ENCODE measurements at places on chromosomes 16 and 17.

GRCh38 chr17:45114117-45114932, 18.0 kb downstream of the PLCD3 start:
- DNase-seq: no peak

DNA sequence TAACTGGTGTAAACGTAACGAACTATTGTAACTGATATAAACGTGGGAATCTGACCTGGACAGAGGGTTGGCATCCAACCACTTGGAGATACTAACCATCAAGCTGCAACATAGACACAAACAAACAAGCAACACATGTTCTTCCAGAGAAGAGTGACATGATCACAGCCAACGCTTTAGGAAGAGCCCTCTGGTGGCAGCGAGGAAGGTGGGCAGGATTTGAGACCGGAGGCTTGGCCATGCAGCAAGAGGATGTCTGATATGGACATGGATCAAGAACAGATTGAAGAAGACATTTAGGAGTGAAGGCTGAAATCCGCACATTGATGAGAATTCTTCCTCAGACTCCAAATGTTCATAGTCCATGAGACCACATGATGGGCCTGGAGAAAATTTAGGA, 40.3 kb upstream of the TNRC6A start:
- peak; percentile 38 for DNase-seq

DNA sequence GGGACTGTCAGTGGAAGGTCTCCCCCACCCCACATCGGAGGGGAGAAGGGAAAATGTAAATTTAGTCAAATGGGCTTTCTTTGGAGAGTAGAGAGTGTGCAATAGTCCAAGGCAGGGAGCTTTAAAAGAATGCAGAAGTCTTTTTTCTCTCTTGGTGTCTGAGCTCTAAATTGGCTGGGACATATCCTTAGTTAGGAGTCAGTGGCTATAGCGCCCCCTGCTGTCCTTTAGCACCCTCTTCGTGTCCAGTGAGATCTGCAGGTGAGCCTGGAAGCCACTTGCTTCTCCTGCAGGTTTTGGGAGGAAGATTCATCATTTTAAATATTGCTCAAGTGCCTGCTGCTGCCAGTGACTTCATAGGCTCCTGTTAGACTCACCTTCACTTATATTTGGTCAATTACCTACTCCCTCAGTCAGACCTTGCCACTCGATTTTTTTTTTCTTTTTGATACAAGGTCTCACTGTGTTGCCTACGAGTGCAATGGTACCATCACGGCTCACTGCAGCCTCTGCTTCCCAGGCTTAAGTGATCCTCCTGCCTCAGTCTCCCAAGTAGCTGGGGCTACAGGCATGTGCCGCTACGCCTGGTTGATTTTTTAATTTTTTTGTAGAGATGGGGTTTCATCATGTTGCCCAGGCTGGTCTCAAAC, 174.8 kb downstream of the PRKCB start:
- peak; percentile 81 for DNase-seq

DNA sequence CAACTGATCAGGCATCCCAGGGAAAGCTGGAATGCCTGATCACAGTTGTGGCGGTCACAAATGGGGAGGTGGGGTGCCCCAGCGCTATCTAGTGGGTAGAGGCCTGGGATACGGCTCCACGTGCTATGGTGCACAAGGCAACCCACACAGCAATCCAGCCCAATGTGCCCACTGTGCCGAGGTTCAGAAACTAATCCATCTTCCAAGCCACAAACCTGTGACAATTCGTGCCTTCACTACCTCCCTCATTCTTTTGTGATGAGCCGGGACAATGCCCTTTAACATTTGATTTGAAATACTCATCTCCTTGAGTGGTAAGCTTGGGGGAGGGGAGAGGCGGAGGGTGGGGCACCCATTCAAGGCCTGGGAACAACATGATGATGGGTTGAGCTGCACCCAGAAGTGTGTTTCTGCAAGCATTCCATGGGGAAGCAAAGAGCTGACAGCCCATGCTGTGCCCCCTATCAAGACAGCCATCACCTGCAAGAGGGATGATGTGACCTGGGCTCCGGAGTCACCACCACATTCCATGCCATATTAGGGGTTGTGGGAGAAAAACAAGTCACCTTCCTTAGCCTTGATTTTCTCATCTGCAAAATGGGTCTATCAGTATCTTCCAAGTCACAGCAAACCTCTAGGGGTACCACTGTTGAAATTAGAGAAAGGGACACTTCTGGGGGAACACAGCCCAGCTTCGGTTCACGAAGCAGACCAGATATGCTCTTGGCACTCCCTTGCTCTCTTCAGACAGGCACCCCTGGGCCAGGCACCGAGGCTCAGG, 3.7 kb downstream of the ELOB start:
- DNase-seq: no peak

- no peak for DNase-seq
These were observed 9.0 kb downstream of the SMYD4 start for GRCh38 chr17:1820528-1821252.

DNA sequence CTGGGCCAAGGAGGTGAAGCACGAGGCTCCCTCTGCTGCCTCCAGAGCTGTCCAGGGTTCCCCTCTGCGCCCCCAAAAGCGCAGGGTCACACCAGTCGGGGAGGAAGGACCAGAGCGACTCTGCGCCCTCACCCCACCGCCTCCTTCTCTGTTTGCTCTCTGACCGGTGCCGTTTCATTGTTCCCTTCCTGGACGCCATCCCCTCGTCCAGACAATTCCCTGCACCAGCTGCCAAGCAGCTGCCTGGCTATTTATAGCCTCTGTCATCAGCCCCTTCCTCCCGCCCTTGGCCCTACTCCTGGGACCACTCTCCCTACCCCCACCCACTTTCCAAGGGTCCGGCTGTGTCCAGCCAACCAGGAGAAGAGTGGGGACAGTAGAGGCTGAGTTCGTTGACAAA, 68.8 kb upstream of the CREBBP start:
- DNase-seq: no peak

DNA sequence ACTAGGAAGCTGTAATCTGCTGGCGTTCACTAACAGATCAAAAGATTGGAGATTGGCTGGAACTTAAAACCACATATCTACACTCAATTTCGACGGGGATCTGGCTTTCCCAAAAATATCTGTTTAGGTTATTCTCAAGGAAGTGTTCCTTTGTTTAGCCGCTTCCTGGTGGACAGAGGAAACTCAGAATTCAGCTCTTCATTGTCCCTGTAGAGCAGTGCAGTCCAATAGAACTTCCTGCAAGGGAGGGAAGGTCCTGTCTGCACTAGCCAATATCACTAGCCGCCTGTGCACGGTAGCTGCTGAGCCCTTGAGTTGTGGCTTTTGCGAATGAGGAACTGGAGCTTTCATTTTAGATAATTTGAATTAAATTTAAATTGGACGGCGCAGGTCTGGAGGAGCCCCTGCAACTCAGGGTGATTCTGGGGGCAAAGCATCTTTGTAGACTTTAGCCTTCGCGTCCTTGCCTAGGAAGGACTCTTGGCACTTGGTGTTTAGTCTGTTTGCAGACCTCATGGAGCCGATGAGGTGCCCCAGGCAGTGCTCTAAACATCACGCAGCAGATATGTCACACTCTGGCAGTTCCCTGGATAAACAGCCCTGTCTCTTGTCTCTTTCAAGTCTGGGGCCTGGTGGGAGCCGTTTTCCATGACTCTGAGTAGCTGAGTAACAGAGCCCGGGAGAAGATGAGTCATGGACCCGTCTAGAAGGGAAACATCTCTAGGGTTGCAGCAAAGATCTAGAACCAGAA, 122.2 kb downstream of the CCDC182 start:
- no peak for DNase-seq

DNA sequence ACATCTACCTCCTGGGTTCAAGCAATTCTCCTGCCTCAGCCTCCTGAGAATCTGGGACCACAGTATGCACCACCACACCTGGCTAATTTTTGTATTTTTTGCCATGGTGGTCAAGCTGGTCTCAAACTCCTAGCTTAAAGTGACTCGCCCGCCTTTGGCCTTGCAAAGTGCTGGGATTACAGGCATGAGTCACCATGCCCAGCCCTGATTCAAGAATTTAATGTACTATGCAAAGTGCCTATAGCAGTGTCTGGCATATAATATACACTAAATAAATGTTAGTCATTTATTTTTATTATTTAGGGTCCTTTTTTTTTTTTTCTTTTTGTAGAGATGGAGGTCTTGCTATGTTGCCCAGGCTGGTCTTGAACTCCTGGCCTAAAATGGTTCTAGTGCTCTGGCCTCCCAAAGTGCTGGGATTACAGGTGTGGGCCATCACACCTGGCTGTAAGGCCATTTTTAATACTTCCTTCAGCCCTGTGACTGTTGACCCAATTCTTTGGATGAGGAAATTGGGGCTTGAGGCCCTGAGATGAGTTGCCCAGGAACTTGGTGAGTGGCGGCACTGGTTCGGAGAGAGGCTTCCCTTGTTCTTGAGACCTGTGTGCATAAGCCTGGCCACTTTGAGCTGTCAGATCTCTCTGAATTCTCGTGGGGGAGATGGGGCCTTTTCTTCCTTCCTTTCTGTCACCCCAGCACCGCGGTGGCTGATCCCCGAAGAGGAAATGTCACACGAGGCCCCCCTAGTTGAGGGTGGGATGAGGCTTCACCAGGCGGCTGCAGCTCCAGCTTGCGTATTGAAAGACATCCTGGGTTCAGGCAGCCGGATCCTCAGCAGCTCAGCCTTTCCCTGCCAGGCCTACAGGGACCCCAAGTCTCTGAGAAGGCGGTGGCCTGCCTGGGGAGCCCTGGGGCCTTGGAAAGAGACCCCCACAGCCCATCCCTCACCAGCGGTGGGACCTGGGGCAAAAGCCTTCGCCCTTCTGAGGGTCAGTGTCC, 38.7 kb downstream of the LAT start:
- DNase-seq: no peak

GRCh38 chr16:19879241-19879792, 5.3 kb downstream of the GPRC5B start:
- peak; percentile 64 for DNase-seq

- peak; percentile 68 for DNase-seq
These were observed 681 bp downstream of the TMEM102 start for GRCh38 chr17:7435676-7436555.

DNA sequence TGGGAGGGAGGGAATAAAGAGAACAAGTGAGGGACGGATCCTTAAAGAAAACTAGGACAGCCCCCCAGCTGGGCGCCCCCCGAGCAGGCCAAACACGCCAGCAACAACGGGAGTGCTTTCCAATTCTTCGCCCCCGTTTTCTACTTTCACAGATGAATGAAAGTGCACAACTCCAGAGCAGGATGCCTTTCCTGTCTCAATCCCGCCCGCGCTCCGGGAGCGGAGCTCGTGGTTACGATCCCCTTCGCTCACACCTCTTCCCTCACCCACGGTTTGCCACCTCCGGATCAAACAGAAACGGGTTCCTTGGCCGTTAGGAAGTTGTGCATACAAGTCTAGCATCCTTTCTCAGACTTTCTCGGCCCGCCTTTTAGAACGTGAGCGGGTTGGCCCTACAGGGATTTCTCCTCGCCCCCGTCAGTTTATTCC, 680 bp downstream of the SKA2 start:
- peak; percentile 32 for DNase-seq

DNA sequence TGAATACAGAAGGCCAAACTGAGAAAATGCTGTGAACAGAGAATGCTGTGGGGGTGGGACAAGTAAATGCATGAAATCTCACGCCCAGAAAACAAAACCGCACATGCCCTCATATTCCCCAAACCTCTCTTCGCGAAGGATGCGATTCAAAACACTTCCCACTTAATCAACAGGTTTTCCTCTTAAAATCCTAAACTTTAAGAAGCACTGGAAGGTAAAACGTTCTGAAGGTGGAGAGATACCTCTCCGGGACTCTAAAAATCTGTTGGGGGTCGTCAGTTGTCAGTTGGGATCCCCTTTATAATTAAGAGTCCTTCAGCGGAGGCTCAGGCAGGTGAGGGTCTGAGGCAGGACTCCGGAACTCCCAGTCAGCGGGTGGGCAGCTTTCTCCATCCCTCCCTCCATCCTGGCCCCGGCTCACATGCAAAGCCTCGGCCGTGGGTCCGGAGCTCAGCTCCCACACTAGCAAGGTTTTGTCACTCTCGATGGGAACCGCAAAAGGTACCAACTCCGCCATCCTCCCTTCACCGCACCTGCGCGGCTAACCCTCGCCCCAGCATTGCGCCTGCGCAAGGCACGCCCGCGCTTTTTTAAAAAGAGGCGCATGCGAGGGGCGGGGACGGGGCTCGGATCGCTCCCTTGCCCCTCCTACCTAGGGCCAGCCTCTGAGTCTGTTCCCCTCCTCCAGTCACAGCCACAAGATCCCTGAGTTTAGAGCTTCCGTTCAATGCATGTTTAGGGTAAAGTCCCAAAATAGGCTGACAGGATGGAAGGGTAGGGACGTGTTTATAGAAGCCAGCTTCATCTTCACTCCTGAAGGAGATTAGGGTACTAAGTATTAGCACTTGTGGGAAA, at the start of gene RDM1:
Gene RDM1 (minus strand): TSS at position 563 of the 855 bp plus-strand sequence. CDS start 46 bp downstream, at position 517.
- DNase-seq: peak; percentile 94

GRCh38 chr17:35119370-35120165, at the start of gene RAD51D:
Gene RAD51D (minus strand): TSS chr17:35119860. CDS start chr17:35119613, 247 bp downstream.
- peak; percentile 82 for DNase-seq

DNA sequence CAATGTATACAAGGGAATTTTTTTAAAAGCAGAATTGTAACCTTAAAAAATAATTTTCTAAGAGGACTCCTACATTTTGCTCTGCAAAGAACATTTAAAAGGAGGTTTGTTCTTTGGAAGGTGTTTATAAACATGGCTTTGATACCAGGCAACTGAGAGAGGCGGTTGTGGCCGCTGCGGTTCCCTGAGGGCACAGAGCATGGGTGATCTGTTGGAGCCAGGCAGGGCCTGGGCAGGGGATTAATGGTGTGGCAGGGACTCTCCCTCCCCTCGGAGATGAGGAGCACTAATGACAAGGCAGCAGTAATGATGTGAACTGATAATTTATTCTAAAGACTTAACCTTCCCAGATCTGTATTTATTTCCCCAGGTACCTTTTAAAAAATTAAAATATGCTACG, 65.4 kb downstream of the WWP2 start:
- DNase-seq: no peak

GRCh38 chr17:7130621-7131422, 16.2 kb upstream of the ASGR2 start:
- DNase-seq: no peak

DNA sequence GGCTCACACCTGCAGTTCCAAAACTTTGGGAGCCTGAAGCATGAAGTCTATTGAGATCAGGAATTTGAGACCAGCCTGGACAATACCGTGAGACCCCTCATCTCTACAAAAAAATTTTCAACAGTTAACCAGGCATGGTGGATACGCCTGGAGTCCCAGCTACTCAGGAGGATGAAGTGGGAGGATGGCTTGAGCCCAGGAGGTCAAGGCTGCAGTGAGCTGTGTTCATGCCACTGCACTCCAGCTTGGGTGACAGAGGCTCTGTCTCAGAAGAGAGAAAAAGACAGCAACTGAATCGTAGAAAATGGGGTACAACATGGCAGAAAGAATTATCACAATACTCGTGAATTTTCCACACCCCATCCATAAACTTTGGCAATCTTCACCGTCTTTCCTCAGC, 3.2 kb downstream of the CRK start:
- no peak for DNase-seq

GRCh38 chr17:16922386-16923096, 49.4 kb downstream of the TNFRSF13B start:
- DNase-seq: no peak

- DNase-seq: no peak
These were observed 16.1 kb upstream of the TNRC6A start for GRCh38 chr16:24713379-24713778.

GRCh38 chr16:62664566-62664965, 628.3 kb upstream of the CDH8 start:
- DNase-seq: no peak

Data from WTC11 (cell line).